H1 (cell line): ENCODE measurements at places on chromosomes 4 and X. TPM values are rescaled to one million over a fixed set of nuclear protein-coding genes. Genes with fewer than 3 reads are reported as not detected.

DNA sequence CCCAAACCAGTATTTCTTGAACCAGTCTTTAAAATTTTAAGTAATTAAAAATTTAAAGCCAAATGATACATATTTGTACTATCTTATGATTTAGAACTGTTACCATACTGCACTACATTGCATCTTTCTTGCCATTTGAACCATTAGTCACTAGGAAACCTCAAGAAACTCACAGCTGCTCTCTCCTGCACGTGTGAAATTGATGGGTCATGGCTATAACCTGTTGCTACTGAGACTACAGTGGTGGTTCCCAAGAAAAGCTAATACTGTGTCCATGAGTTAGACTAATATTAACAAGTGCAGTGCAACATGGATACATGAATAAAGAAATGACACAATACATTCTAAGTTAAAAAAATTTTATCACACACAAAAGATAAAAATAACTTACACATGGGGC is 88.4 kb downstream of the PDE5A start:
- no peak for DNase-seq

DNA sequence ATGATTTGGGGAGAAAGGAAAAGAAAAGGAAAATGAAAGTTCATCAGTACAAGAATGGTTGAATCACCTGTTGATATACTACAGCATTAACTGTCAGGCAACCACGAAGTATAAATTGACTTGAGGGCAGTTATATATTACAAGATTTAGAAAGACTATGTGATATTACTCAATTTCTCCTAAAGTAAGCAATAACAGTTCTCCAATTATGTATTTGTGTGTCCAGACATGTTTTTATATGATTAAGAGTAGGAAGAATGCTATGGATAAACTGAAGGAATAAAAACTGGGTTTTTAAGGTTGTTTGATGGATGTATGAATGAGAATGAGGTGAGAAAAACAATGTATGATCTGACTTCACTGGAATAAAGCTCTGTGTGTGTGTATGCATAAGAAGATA is 2234.4 kb downstream of the ARAP2 start:
- no peak for DNase-seq

The ITIH6 gene
- not detected in 2 replicates for total RNA-seq

DNA sequence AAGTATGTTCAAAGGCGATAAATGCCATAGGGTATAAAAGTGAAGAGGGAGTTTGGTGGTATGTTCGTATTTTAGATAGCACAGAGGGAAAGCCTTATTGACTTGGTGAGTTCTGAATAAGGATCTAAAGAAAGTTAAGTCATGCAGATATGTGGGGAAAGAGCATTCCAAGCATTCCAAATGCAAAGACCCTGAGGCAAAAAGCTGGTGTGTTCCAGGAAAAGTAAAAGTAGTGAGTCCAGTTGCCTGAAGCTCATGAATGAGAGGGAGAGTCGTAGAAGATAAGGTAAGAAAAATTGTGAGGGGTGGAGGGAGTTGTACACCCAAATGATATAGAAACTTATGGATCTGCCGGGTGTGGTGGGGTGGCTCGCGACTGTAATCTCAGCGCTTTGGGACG is 426.7 kb downstream of the RPA4 start:
- DNase-seq: peak; percentile 29

The GUCY1B1 gene
- total RNA-seq: 2.1 and 2.9 TPM in 2 replicates

DNA sequence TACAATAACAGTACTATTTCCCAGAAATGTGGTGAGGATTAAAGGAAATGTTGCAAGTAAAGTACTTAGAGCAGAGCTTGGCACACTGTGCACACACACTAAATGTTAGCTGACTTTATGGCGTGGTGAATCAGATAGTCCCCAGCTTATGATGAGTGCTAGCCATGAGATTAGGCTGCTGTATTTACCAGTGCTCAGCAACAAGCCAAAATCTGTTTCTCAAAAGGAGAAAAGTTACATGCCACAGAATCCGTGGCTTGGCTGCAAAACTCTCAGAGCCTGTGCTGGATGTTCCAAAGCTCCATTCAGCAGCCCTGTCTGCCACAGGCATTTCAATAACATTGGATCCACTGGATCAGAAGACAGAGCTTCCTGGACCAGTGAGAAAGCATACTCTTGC is 12.8 kb upstream of the STBD1 start:
- DNase-seq: no peak

GRCh38 chr4:118957722-118958445 is 69.2 kb downstream of the SYNPO2 start:
- DNase-seq: no peak

- DNase-seq: no peak
Observed at GRCh38 chrX:136623396-136623795, 24.6 kb upstream of the CD40LG start.
